ENCODE measurements at places on chromosomes 3 and 15.

GRCh38 chr3:10976770-10977169, 15.8 kb upstream of the SLC6A1 start:
- DNase-seq = no peak

GRCh38 chr3:36149447-36149865, 230.8 kb upstream of the STAC start:
- no peak for DNase-seq

- DNase-seq = no peak
These were observed 16.3 kb upstream of the TRAT1 start for GRCh38 chr3:108806316-108806715.

DNA sequence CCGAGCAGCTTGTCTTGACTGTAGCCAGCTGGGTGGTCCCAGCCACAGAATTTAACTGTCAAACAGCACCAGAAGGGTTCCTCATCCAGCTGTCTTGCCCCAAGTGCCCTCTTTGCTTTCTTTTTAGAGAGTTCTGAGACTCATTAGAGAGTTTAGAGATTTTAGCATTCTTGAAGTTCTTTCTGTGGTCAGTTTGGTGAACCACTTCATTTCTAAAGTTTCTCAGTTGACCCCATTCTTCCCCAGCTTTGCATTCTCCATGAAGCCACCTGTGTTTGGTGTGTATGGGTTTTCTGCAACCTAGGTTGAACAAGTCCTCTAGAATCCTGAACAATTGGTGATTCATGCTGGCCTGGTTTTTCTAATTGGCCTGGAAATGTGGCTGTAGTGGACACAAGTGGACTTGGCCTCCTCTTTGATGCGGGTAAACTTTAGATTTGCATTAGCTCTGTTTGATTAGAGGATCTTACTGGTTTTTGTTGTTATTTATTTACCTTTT, 33.7 kb downstream of the FLNB start:
- DNase-seq = peak; percentile 87

GRCh38 chr3:13594146-13594545, 45.2 kb downstream of the FBLN2 start:
- DNase-seq = no peak
